ENCODE measurements at places on chromosomes 3 and 15.

GRCh38 chr3:133443649-133444422, 44.0 kb downstream of the BFSP2 start:
- DNase-seq: no peak

DNA sequence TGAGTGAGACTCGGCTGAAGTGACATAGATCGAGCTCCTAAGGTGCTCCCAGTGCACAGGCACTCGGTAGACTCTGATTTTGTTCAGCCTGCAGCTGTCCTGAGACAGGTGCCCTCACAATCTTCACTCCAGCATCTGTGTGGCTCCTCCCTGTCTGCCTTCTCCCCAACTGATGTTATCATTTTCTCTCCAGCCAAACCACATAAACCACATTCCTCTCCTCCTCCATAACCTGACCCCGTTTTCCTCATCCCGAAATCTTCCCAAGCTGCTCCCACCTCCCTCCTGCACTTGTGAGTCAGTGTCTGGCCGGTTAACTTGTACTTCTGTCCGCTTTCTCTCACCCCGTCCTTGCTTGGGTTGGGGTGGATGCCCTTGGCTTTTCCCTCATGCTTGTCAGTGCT, 93.3 kb upstream of the HACD2 start:
- DNase-seq: no peak

- no peak for DNase-seq
Measured at GRCh38 chr15:72197460-72198355, at the start of gene GRAMD2A. Gene GRAMD2A, minus strand, starts transcription at chr15:72197787.

GRCh38 chr15:93126148-93126547, 37.1 kb upstream of the RGMA start:
- no peak for DNase-seq

DNA sequence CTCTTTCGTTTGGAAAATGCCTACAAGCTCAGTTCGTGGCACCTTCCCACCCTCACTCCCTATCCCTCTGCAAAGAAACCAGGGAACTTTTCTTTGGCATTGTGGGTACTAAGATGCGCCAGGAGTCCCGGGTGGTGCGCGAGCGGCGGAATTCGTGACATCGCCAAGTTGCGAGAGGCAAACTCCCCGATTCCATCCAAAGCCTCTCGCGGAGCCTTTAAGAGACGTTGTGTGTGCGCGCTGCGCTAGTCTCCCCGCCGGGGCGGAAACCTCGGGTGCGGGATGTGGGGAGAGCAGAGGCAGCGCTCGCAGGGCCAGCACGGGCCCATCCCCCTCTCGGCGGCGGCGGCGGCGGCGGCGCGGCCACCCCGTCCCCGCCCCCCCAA, 443 bp upstream of the NR2F2 start:
- DNase-seq: no peak

DNA sequence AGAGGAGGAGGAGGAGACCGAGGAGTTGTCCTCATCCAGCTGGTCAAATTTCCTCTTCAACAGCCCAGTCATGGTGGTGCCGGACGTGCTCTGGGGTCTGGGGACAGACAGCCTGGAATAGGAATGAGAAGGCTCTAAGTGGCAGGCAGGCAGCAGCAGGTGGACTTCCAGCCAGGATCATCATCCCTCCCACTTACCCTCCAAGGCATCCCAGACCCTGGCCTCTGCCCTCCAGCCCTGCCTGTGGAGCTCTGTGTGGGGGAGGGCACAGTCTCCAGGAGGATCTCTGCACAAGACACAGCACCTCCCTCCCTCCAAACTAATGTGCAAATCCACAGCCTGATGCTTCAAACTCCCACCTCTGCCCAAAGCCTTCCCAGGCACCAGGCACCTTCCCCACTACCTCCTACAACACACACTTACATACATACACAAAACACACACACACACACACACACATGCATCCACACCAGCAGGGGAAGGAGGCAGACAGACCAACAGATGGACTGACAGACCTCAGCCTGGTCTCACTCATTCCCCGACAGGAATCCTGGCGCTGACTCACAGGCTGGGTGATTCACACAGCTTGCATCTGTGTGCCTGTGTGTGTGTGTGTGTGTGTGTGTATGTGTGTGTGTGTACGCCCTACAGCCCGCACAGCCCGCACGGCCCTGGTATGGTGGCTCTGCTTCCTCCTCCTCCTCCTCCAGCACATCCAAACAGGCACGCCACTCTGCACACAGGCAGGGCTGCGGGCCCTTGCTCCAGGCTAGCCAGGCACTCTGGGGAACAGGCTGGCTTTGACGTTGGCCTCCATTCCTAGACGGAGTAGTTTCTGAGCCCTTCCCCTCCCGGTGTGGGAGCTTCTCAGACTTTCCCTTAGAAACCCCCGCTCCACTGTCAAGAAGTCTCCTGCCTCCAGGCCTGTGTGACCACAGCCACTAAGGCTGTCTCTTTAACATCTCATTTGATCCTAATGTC, 6.5 kb downstream of the CSRNP1 start:
- no peak for DNase-seq

DNA sequence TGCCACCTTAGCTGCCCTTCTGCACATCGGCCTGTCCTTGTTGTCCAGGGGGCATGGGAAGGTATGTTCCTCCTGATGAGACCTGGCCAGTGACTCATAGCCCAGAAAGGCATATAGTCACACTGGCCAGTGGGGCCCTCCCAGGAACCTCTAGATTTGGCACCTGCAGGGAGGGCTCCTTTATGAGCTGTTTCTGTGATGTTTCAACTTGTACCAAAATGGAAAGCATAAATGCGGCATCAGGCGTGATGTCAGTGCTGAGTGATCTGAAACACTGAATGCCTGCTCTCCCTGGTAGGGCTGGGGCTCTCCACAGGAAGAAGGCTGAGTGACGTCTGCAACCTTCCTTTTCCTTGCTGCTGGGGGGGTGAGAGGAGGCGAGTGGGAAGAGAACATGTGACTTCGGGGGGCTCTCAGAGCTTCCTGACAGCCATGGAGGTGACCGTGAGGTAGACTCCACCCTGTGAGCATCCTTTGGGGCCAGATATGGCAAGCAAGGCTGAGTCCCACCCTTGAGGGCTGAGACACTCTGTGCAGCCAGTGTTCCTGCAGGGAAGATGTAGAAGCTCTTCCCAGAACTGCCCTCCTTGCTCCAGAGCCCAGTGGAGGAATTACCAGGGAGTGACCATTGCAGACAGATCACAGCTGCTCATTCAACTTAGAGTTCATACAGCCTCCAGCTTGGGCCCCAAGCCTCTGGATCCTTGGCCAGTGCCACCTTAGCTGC, 37.1 kb upstream of the APEH start:
- no peak for DNase-seq
